ENCODE measurements at places on chromosomes 13 and 19. TPM values are rescaled to one million over a fixed set of nuclear protein-coding genes. Genes with fewer than 3 reads are reported as not detected.

- H3K36me3 ChIP-seq, result peaks cover 6% of the 10 kb centered on the region
- no peak for DNase-seq
- no peaks in the 10 kb centered on the region for H3K27me3 ChIP-seq
- no peak overlapping the region for H3K27ac ChIP-seq
- H3K4me3 ChIP-seq, result no peak overlapping the region
These were observed 25.8 kb downstream of the PNPLA6 start for GRCh38 chr19:7561325-7561724.

GRCh38 chr13:113809934-113810333, 50.9 kb downstream of the TMEM255B start:
- H3K4me1 ChIP-seq, result no peaks in the 10 kb centered on the region
- no peaks in the 10 kb centered on the region for H3K36me3 ChIP-seq
- no peak overlapping the region for H3K27ac ChIP-seq
- DNase-seq, result no peak
- H3K27me3 ChIP-seq, result no peaks in the 10 kb centered on the region

SLC15A1 gene
- polyA plus RNA-seq, result 0.03 TPM

DNA sequence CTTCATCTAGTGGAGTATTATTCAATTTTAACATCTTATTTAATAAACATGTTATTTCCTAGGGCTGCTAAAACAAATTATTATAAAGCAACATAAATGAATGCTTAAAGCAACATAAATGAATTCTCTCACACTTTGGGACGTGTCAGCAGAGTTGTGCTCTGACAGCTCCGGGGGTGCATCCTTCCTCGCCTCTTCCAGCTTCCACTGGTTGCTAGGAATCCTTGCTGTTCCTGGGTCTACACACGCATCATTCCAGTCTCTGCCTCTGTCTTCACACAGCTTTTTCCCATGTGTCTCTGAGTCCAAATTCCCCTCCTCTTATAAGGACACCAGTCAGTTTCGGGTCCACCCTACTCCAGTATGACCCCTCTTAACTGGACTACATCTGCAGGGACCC, 21.6 kb upstream of the SPATA13 start:
- no peaks in the 10 kb centered on the region for H3K27me3 ChIP-seq
- no peak overlapping the region for H3K27ac ChIP-seq
- H3K4me1 ChIP-seq, result no peaks in the 10 kb centered on the region

C1QTNF9 gene
- polyA plus RNA-seq, result 0.48 TPM

GRCh38 chr13:93788456-93788855, 561.8 kb downstream of the GPC6 start:
- no peaks in the 10 kb centered on the region for H3K4me1 ChIP-seq
- H3K36me3 ChIP-seq, result no peaks in the 10 kb centered on the region
- H3K27ac ChIP-seq, result no peak overlapping the region
- no peak overlapping the region for H3K4me3 ChIP-seq
- no peaks in the 10 kb centered on the region for H3K27me3 ChIP-seq

NPHS1 gene
- 0.10 TPM for polyA plus RNA-seq

- H3K36me3 ChIP-seq, result no peaks in the 10 kb centered on the region
- H3K4me3 ChIP-seq, result no peak overlapping the region
- H3K4me1 ChIP-seq, result no peaks in the 10 kb centered on the region
These were observed 395.0 kb downstream of the PCDH9 start for GRCh38 chr13:66835040-66835628.

DNA sequence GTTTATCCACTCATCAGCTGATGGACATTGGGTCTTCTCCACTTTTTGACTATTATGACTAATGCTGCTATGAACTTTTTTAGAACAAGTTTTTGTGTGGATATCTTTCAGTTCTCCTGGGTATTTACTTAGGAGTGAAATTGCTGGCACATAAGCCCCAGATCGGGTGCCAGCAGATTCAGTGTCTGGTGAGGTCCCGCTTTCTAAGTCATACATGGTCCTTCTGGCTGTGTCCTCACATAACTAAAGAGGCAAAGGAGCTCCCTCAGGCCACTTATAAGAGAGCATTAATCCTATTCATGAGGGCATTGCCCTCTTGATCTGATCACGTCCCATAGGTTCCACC, 600 bp upstream of the ZNF226 start:
- no peak for DNase-seq
- H3K27ac ChIP-seq, result peak overlapping the region; percentile 90
- H3K4me1 ChIP-seq, result peaks cover 25% of the 10 kb centered on the region
- H3K27me3 ChIP-seq, result no peaks in the 10 kb centered on the region

DNA sequence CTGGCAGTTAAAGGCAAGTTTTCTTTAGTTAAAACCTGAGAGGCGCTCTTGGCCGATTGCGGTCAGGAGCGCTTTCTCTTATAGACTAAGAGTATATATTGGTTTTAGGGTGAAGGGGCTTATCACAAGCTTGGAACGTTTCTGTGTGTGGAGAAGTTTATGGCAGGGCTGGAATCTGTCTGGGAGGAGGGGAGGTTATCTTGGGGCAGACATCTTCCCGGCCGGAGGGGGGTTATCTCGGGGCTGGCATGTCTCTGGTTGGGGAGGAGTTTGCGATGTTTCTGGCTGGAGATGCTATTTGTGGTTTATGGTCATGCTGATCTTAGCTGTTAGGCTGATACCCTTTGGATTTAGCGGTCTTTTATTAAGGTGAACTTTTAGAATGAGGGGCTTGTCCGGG, 18.3 kb downstream of the KDM4B start:
- peaks cover 43% of the 10 kb centered on the region for H3K36me3 ChIP-seq
- peaks cover 92% of the 10 kb centered on the region for H3K4me1 ChIP-seq
- H3K27ac ChIP-seq, result no peak overlapping the region
- no peaks in the 10 kb centered on the region for H3K27me3 ChIP-seq
- H3K4me3 ChIP-seq, result no peak overlapping the region
- DNase-seq, result no peak

- peaks cover 21% of the 10 kb centered on the region for H3K36me3 ChIP-seq
- H3K4me1 ChIP-seq, result peaks cover 53% of the 10 kb centered on the region
- H3K27ac ChIP-seq, result peak overlapping the region; percentile 84
- H3K27me3 ChIP-seq, result no peaks in the 10 kb centered on the region
These were observed 661 bp upstream of the BABAM1 start for GRCh38 chr19:17266589-17266974.

SCN1B gene
- polyA plus RNA-seq, result 5.9 TPM

GRCh38 chr13:25836574-25837336, 215.1 kb downstream of the SHISA2 start:
- no peaks in the 10 kb centered on the region for H3K27me3 ChIP-seq
- H3K27ac ChIP-seq, result no peak overlapping the region
- H3K4me1 ChIP-seq, result no peaks in the 10 kb centered on the region

KIRREL2 gene
- 0.27 TPM for polyA plus RNA-seq

GRCh38 chr13:114126789-114127472, 5.5 kb downstream of the RASA3 start:
- H3K4me3 ChIP-seq, result no peak overlapping the region
- DNase-seq, result no peak
- H3K4me1 ChIP-seq, result peaks cover 91% of the 10 kb centered on the region
- no peak overlapping the region for H3K27ac ChIP-seq

APOC4 gene
- polyA plus RNA-seq, result 0.32 TPM

- H3K4me1 ChIP-seq, result peaks cover 4% of the 10 kb centered on the region
- no peaks in the 10 kb centered on the region for H3K27me3 ChIP-seq
- H3K27ac ChIP-seq, result no peak overlapping the region
- peak; percentile 54 for DNase-seq
These were observed 14.4 kb upstream of the GARIN5A start for GRCh38 chr19:50490991-50491472.

CEBPA gene
- polyA plus RNA-seq, result 19.8 TPM
